Right lung (tissue), 10 donors: ENCODE measurements at places on chromosomes 7 and 10. TPM values are rescaled to one million over a fixed set of nuclear protein-coding genes. Genes with fewer than 3 reads are reported as not detected.

LBX1 gene
- polyA plus RNA-seq = 0.16 TPM

GBX1 gene
- not detected for polyA plus RNA-seq

ITGB8 gene
- polyA plus RNA-seq = 7.5 TPM

PRSS37 gene
- 0.44 TPM for polyA plus RNA-seq

GRM3 gene
- 0.25 TPM for polyA plus RNA-seq

DNA sequence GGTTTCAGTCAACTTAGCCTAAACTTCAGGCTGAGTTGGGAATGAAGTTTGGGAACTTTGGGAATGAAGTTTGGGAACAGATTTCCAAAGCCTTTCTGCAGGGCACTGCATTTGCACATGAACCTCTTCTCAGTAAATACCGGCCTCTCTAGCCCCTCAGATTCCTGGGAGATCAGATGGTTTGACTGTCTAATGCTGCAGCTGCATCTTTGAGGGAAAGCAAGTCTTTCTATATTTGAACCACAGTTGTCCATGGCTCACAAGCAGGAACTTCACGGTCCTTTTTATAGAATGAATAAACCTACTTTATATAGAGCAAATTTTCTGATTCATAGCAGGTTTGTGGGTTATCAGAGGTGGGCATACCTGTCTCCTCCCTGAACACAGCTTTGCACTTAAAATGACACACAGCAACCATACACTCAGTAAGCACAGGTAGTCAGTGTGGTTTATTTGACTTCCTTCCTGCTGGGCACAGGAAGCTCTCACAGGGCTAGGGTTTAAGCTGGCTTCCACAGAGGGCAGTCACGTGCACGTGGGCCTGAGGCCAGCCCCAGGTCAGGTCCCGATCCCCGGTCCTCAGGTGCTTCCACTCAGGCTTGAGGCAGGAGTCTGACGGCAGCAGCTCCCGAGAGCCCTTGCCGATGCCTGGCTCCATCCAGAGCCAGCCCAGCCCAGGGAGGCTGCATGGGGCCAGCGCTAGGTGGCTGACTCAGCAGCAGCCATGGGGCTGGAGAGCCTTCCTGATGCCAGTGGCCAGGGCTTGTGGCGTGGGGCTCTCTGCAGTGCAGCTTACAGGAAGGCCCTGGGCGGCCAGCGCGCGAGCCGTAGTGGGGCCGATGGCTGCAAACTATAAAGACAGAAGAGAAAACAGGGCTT lies 12.8 kb upstream of the MMP21 start:
- DNase-seq = no peak

DNA sequence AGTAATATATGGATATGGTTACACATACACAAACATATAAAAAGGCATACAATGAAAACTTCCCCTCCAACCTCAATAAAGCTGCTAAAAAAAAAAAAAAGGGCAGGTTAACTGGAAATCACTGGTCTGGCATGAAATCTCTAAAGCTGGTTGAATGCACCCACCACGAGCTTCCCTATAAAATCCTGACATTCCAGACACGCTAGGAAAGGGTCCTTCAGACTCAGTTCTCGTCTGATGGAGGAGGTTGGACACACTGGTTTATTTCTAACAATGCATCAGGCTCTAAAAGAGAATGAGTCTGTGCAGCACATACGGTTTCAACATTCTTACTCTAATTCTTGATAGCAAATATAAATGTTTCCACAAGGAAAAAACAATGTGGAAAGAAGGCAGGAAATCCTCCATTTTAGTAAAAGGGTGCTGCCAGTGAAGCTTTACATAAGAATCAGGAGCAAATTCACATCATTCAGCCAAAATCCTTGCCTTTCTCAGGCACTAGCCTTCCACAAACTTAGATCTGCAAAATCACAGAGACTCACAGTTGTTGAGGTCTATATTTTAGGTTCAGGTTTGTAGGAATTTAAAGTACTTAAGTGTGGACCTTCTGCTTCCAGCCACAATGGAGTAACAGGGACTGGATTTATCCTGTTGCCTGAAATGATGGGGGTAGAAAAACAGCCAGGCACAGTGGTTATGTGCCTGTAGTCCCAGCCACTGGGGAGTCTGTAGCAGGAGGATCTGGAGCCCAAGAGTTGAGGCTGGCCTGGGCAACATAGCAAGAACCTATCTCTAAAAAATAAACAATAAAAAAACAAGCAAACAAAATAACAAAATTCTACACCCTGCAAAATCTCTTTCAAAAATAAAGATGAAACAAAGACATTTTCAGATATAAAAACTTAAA lies 73.5 kb downstream of the CYTH3 start:
- DNase-seq = no peak

GRCh38 chr10:340646-341045 lies 205.4 kb downstream of the ZMYND11 start:
- DNase-seq = no peak

- DNase-seq = no peak
Observed at GRCh38 chr7:46759711-46760480, 822.0 kb downstream of the TNS3 start.

DNA sequence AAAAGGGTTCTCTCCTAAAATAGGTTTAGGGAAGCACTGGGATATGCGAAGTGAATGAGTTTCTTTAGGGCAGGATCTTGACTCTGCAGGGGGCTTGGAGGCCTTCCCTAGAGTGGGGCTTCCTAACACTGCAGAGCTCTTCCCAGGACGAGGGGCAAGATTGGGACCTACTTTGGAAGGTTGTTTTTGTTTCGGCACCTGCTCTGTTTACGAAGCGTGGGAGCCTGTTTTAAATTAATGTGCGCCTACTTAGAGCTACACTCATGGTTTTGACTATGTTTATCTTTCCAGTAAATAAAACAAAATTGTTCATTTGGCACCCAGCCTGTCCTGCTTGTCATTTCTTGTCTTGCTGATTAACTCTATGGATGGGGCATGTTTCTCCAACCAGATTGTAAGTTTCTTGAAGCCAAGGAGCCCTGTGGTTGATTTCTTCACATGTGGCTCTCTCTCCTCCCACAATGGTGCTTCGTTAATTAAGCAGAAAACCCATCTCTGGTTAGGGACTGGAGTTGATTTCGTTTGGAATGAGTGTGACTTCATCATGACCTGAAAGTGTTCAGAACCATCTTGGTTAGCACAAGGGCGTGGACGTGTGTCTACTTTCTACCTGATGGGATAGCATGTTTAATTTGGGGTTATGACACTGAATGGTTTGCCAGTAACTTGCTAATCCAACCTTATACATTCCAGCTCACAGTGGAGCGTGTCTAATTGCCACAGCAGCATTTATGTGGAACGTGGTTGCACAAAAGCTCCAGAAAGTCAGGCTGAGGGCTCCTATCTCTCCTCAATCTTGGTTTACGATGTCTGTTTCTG lies 98.1 kb downstream of the TCF7L2 start:
- no peak for DNase-seq

- DNase-seq = no peak
Observed at GRCh38 chr10:111996103-111996502, 187.5 kb downstream of the GPAM start.

GRCh38 chr10:113533801-113534200 lies 19.1 kb upstream of the HABP2 start:
- no peak for DNase-seq

DNA sequence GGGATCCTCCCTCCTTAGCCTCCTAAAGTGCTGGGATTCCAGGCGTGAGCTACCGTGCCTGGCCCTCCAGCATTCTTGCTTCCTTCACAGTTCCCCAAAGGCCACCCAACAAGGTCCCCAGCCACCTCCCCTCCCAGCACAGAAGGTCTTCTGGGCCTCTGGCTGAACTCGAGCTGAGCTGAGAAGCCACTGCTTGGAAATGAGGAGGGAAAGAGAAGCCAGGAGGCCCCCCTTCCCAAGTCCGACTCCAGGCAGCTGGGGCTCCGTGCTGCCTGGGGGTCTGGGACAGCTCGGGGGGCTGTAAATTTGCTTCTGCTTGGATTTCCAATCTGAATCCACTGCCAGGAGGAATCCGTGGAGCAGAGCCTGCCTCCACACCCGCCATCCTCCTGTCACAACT lies 5.5 kb upstream of the EPO start:
- no peak for DNase-seq
